GM20000 (cell line): ENCODE measurements at places on chromosomes 16 and 17.

GRCh38 chr16:3767333-3767986 lies 50.1 kb upstream of the TRAP1 start:
- DNase-seq: no peak

DNA sequence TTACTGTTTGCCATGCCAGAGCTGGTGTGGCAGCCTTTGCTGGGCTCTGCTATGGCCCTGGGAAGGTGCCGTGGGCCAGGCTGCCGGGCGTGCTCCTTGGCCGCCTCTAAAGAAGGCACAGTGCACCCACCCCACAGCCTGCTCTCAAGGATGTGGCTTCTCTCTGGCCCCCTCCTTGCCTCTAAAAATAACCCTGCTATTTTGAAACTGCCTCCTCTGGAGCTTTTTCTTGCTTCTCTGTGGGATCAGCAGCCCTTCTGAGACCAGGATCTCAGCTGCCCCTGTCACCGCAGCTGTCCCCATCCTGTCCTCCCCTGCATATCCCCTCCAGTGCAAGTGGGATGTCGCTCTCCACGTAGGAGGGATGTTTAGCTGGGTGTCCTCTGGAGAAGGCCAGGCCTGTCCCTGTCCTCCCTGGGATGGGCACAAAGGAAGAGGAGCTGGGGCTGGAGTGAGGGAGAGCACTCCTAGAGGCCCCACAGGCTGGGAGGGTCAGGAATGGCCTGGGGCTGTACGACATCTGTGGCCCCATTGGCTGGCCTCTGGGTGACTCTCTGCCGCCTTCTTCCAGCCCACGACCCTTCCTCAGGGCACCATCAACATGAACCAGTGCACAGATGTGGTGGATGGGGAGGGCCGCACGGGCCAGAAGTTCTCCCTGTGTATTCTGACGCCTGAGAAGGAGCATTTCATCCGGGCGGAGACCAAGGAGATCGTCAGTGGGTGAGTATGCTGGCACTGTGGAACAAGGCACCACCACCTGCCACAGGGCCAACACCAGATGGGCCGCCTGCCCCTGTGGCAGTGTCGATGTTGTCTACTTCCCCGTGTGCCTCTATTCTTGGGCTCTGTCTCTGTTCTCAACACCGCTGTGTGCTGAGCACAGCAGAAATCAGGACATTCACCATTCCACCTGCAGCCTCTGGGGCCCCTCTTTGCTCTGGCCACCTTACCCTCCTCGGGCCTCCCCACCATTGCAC lies 79.7 kb downstream of the PLD6 start:
- DNase-seq: no peak

DNA sequence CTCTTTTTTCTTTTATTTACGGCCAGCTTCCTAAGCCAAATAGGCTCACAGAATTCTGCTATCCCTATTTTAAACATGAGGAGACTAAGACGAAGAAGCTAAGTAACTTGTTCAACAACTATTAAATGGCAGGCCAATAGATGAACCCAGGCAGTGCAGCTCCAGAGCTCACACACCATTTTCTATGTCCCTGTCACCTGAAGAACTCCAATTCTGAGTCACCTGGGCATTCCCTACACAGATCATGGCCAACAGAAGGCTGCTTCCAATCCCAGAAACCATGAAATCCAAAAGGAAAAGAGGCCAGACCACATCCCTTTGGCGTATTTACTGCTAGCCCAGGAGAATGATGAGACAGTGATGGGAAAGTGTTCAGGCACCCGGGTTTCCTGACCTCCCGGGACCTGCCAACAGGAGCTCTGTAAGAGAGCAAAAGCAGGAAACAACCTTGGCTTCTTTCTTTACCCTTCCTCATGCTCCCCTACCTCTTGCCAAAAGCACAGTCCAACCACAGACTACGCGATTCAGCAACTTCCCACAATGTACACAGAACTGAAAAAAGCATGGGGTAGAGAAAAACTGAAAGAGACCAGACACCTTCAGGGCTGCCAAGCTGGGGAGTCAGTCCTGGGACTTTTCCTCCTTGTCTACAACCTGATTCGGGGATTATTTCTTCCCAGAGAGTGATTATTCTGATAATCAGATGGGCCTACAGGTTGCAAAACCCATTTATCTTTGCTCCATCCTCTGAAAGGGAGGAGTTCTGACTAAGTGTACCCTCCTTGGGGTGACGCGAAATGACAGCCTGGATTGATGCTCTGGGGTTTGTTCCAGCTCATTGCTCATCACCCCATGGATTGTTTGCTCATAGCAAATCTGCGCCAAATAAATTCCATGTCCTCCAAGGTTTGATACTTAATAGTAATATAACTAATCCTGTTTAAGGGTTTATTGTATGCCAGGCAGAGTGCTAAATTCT lies 47.8 kb upstream of the HAS3 start:
- peak; percentile 17 for DNase-seq

DNA sequence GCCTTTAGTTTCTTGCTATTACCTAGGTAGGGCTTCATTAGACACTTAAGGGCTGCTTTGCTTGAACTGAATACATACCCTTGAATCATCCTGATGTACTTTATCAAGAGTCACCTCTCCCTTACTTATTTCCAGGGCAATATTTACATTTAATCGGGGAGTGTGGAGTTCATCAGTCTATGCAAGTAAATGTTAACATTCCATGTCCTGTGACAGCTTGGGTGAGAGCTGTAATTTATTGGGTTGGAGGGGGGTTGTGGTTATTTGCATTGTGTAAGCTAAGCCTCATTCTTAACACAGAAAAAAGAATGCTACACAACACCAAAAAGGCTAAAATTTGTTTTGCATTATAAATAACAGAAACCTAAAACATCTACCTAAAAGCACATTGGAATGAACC lies 16.7 kb downstream of the KCNJ16 start:
- DNase-seq: no peak

DNA sequence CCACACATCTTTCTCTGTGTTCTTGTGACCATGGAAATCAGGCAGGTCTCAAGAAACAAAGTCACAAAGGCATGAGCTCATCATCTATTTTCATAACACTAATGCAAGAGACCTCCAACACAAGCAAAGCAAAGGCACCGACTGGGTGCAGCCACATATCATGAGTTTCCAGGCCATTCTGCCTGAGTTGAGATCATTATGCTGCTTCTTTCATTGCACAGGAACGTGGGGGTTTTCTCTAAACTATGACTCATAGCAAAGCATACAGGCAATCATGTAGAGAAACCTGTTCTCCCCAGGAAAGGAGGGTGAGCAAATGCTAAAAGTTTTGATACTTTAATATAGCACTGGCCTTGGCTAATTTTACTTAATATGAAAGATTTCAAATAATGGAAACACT lies 60.7 kb downstream of the GRIN2A start:
- no peak for DNase-seq

GRCh38 chr17:43169561-43170139 lies 1.4 kb upstream of the NBR1 start:
- peak; percentile 27 for DNase-seq

- no peak for DNase-seq
Measured at GRCh38 chr16:88497561-88498462, 44.7 kb downstream of the ZFPM1 start.

DNA sequence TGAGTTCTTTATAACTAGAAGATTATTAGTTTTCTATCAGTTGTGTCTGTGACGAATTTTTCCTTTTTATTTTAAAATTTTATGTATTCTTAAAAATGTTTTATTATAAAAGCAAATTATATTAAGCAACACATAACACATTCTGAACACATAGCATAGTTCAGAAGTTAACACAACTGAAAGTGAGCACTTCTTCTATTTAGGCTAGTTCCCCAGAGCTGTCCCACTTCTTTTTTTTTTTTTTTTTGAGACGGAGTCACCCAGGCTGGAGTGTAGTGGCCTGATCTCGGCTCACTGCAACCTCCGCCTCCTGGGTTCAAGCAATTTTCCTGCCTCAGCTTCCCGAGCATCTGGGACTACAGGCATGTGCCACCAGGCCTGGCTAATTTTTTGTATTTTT lies 37.7 kb upstream of the ALDH3A2 start:
- DNase-seq: no peak

DNA sequence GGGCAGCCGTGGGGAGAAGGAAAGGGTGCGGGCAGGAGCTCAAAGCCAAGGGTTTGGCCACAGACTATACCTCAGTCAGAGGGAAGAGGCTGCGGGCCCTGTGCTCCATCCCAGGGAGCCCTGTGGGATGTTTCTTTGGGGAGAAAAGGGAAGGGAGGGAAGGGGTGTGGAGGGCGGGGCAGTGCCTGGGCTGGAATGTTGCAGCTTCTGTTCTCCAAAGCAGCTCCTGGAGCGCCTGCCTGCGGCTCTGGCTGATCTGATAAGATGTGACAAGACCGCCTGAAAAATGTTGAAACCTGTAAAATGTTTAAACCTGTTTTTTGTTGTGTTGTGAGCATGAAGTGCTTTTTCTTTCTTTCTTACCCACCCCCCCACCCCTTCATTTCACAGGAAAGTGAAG lies 32.8 kb downstream of the WNT3 start:
- no peak for DNase-seq

DNA sequence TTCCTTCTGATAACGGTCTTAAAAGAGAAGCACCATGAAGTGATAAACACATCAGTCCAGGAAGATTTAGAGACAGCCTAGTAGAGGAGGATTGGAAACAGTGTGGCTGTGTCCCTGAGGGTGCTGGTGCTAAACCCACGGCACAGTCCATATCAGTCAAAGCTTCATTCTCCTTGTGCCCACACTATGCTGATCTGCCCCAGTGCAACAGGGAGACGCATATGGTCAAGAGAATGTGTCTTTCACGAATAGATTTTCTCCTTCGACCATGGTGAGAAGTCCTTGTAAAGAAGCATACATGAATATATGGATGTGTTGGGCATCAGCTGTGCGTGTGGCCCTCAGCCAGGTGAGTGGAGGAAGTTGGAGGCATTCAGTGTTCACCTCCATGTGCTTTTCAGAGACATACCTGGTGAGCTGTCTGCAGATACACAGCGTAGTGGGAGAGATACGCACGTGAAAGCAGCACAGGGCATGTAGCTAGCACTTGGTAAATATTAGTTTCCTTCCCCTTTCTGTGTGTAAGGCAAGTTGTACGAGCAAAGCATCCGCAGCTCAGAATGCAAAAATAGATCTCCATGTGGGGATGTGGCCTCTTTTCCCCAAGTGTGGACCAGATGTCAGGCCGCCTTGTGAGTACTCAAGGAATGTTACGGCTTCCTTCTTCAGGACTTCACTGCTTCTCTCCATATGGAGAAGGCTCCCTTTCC lies 29.4 kb downstream of the HLF start:
- DNase-seq: no peak

DNA sequence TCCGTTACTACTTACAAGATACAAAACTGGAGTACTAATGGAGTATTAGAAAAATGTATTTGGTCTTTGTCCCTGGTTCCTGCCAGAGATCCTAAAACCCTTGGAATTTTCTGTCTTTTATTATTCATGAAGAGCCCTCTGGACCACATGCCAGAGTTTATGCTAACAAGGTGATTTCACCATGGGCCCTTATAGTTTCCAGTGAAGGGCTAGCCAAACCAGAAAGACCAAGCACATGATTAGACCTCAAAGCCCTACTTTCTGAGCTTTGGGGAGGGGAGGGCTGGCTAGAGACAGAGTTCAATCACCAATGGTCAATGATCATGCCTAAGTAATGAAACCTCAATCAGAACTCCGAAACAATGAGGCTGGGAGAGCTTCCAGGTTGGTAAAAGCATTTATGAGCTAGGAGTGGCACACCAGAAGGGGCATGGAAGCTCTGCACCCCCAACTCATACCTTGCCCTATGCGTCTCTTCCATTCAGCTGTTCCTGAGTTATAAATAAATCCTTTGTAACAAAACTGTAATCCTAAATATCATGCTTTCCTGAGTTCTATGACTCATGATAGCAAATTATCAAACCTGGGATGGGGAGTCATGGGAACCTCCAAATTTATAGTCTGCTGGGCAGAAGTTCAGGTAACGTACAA lies 10.4 kb downstream of the DCUN1D3 start:
- no peak for DNase-seq

DNA sequence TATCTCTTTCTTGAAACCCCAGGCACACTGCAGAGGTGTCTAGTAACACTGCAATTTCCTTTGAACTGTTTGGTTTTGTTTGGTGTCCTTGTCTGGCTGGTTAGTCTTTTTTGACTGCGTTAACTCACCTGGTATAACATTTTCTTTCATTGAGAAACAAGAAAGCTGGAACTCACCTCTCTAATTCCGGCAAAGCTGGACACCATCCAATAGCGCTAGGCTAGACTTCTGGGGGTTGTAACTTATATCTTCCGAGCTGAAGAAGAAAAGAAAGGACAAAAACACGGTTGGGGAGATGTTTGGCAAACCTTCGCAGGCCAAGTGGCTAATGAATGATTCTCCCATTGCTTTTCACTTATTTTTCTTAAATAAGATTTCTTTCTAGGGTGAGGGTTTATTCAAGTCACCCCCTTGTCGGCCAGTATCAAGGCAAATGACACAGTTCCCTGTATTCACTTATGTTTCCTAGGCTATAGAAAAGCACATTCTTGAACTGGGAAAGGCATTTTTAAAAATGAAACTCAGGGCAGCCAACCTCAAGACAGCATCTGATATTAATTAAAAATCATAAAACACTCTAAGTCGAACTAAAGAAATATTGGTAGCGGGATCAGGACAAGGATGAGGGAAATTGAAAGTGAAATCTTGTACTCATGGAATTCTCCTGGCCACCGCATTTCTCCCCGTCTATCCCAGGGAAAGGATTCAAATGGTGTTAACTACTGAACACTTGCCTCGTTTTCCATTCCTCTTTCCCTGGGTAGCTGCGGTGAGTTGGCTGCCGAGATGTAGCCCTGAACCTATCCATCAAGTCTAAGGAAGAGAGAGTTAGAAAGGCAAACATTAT lies 95.9 kb upstream of the ZFHX3 start:
- no peak for DNase-seq

- DNase-seq: no peak
Measured at GRCh38 chr17:69654981-69655855, 240.7 kb downstream of the MAP2K6 start.

GRCh38 chr16:4507588-4508345 lies 30.8 kb downstream of the CDIP1 start:
- no peak for DNase-seq

GRCh38 chr16:67800338-67800926 lies 5.9 kb downstream of the RANBP10 start:
- DNase-seq: no peak

- no peak for DNase-seq
Measured at GRCh38 chr17:43945074-43945829, 3.0 kb upstream of the PPY start.

- no peak for DNase-seq
Measured at GRCh38 chr17:76419576-76420260, 33.2 kb downstream of the UBE2O start.

- peak; percentile 78 for DNase-seq
Measured at GRCh38 chr16:252366-253337, 18.0 kb downstream of the FAM234A start.

DNA sequence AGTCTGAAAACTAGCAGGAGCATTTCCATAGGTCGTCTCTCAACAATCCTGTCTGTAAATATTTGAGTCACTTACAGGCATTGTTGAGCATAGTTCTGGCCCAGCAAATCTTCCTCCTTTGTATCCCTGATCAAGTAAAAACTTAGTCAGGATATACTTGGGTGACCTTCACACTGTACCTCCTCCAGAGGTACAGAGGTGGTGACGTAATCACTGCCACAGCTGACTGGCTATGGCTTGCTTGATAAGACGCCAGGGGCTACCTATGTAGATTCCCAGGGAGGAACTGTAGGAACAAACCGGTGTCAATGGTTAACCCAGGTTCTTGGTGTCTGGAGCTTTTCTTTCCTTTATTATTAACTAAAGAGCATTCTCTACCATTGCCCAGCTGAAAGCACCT lies at the start of gene KCNJ16:
KCNJ16 (plus strand) TSS at position 270 of the 400 bp plus-strand sequence. CDS start 56,863 bp downstream, outside the sequence.
- DNase-seq: no peak
